ENCODE measurements at places on chromosomes 16 and 17.
A peak's percentile ranks its signal among the peaks of the same experiment; 100 is the strongest.

GRCh38 chr16:88977018-88977811, at the start of gene CBFA2T3:
Gene CBFA2T3 (minus strand): TSS chr16:88977207. CDS start chr16:88976807, 400 bp downstream.
- DNase-seq = no peak

DNA sequence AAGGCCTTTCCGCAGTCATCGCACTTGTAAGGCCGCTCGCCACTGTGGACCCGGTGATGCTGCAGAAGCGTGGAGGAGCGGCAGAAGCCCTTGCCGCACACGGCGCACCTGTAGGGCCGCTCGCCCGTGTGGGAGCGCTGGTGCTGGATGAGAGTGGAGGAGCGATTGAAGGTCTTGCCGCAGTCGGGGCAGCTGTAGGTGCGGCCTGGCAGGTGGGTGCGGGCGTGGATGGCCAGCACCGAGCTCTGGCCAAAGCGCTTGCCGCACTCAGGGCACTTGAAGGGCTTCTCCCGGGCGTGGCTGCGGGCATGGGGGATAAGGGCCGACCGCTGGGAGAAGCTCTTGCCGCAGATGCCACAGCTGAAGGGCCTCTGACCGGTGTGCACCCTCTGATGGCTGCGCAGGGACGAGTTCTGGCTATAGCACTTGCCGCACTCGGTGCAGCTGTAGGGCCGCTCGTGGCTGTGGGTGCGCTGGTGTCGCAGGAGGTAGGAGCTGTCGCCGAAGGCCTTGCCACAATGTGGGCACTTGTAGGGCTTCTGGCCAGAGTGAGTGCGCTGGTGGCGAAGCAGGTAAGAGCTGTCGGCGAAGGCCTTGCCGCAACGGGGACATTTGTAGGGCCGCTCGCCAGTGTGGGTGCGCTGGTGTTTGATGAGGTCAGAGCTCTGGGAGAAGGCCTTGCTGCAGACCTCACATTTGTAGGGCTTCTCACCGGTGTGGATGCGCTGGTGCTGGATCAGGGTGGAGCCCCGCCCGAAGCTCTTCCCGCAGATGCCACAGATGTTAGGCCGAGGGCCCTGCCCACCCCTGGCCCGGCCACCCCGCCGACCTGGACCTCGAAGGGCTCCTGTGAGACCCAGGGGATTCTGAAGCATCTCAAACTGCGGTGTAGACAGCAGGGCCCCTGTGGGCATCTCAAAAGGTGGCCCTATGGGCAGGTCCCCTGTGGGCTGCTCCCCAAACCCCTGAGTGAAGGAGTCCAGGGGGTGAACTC, 1.5 kb downstream of the ZNF768 start:
- DNase-seq = no peak

DNA sequence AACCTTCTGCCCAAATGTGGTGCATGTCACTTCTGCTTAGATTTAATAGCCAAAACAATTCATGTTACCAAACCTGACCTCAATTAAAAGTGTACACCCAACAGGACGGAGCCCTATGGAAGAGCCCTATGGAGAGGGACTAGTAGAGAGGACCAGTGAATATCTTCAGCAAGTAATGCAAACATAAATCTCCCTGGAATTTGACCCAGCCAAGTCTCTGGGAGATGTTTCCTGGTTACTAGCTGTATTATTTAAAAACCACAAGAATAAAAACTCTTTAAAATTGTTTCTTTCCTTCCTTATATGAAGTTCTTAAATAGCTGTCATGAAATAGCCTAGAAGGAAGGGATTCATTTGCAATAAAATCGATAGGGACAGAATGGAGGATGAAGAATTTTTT, 255.8 kb downstream of the CDH11 start:
- DNase-seq = no peak

DNA sequence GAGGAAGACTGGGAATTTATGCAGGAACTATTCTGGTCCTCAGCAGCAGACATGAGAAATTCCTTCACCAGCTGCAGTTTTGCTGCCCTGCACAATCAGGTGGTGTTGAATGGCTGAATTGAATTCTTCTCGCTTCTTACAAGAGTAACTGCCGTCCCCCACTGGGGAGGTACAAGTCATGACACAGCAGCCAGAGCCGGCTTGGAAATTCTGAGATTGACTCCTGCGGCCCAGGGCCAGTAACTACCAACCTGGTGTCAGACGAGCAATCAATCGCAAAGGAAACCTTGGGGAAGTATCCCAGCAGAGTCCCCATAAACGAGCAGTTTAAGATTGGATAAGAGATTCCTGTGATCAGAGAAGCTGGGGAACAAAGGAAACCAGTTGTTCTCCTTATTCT, 30.7 kb downstream of the KNOP1 start:
- DNase-seq = no peak

- DNase-seq = no peak
These were observed 3.9 kb downstream of the PLEKHG4 start for GRCh38 chr16:67283039-67283825.

DNA sequence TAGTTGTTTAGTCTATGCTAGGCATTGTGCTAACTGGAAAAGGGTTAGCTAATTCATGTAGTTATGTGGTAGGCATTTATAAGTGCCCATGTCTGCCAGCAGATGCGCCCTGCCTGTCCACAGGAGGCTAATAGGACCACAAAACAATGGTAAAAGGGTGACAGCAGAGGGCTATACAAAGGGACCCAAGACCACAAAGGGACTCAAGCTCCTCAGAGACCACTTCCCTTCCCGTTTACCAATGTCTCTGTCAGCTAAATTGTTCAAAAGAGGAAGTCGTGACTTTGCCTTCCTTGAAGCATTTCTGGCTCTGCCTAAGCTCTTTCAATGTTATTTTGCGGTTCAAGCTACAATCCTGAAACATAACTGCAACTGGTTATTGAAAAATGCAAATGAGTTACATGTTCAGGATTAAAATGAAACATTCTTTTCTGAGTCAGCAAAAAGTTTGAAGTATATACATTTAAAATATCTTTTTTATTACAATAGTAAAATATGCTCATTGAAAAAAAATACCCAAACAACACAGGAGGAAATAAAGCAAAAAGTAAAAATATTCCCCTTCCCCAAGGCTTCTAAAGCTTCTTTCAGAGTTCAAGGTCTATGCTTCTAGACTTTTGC, 149.2 kb downstream of the MAF start:
- no peak for DNase-seq

- DNase-seq = no peak
These were observed 27.8 kb upstream of the C16orf78 start for GRCh38 chr16:49345829-49346228.

DNA sequence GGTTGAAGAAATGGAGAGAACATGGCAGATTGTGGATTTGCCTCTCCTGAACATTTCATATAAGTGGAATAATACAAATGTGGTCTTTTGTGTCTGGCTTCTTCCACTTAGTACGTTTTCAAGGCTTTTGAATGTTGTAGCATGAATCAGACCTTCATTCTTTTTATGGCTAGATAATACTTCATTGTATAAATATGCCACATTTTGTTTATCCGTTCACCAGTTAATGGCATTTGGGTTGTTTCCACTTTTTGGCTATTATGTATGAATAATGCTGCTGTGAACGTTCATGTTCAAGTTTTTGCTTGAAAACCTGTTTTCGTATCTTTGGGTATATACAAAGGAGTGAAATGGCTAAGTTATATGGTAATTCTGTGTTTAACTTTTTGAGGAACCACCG, 130.4 kb downstream of the TANC2 start:
- DNase-seq = no peak

- DNase-seq = no peak
These were observed 33.7 kb downstream of the PEMT start for GRCh38 chr17:17557796-17558195.

DNA sequence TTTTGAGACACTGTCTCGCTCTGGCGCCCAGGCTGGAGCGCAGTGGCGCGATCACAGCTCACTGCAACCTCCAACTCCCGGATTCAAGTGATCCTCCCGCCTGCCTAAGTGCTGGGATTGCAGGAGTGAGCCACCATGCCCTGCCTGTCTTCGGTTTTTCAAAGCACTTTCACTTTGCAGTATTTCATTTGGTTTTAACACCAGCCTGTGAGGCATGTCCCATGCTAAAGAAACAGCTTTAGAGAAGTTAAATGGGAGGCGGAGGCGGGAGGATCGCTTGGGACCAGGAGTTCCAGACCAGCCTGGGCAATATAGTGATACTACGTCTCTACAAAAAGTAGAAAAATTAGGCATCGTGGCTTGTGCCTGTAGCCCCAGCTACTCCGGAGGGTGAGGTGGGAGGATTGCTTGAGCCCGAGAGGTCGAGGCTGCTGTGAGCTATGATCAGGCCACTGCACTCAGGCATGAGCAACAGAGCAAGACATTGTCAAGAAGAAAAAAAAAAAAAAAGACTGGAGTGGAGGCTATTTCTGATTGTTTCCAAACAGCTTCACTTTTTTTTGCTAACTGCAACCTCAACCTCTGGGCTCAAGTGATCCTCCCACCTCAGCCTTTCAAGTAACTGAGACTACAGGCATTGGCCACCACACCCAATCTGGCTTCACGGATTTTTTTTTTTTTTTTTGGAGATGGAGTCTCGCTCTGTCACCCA, 1.3 kb downstream of the METTL23 start:
- DNase-seq = no peak

- DNase-seq = no peak
These were observed 2.4 kb downstream of the ABAT start for GRCh38 chr16:8676737-8677375.

DNA sequence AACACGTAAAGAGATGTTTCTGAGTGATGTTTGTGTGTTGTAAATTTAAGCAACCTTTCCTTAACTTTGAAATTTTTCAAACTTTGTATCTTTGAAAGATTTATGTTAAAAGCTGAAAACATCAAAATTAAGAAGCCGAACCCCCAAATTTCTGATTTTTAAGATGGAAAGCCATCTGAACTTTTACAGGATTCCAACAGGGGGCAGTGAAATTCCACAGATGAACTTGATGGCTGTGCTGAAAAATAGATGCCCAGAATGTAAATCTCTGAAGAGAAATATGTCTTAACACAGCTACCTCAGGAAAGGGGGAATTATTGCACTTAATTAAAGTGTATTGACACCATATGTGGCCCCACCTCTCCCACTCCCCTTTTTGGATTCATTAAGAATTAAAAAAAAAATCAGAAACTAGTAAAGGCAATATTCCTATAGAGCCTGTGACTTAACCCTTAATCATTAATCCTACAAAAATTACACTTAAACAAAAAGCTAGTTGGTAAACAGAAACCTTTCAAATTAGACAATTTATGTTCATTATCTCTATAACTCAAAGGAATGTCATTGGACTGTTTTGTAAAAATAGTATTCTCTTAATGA, 597.9 kb downstream of the KCNJ2 start:
- no peak for DNase-seq

DNA sequence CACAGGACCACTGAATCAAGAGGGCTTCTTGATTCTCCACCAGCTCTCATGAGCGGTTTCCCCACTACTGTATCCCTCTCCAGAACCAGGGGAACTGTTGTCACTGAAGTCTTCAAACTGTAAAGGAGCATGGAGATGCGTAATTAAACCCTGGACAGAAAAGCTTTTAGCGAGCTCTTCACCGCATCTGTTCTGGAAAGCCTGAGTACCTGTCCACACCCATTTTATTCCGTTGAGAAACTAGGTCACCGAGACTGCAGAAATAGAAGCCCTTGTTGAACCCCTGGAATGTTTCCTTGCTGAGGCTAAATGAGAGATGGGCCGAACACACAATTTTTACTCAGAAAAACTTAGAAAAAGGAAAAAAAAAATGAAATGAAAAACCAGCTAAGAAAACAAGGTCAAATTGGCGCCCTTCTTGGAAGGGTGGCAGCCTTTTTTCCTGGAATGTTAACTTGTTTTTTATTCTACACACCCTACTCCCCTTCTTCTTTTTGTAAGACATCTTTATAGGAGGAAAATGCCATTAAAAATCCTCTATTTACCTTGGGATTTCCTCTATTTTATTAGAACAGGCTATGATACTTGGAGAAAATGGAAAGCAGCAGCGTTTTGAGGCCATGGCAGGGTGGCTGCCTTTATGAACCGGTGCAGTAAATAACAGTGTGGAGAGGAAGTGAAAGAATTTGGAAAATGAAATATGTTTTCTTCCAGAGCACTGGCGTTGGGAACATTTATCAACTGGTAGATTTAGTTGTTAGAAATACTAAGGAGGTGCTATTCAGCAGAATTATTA, 52.6 kb upstream of the CRISPLD2 start:
- no peak for DNase-seq

- DNase-seq = no peak
These were observed 229.6 kb downstream of the MRTFB start for GRCh38 chr16:14300705-14301168.

GRCh38 chr16:15849209-15849981, 7.4 kb downstream of the MYH11 start:
- DNase-seq = no peak

DNA sequence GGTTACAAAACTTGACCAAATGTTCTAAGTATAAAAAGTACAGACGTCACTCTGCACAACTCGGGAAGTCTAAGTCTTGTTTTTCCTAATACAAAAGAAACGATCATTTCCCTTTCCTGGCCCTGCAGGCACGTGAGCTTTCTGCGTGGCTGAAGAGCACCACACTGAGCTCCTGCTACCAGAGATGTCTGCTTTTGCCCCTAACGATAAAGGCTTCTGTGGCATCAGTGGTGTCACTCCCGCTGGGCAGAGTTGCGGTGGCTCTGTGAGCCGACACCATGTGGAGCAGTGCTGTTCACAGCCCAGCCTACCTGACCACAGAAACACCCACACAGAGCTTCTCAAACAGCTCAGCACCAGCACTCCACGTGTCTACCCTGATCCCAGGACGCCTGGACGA, 20.5 kb downstream of the EMC8 start:
- no peak for DNase-seq

- DNase-seq = no peak
These were observed 8.6 kb upstream of the MMP15 start for GRCh38 chr16:58016840-58017446.

- DNase-seq = no peak
These were observed 10.4 kb downstream of the KPNB1 start for GRCh38 chr17:47660064-47660492.

GRCh38 chr17:40100669-40101366, 429 bp upstream of the NR1D1 start:
- DNase-seq = peak; percentile 75

DNA sequence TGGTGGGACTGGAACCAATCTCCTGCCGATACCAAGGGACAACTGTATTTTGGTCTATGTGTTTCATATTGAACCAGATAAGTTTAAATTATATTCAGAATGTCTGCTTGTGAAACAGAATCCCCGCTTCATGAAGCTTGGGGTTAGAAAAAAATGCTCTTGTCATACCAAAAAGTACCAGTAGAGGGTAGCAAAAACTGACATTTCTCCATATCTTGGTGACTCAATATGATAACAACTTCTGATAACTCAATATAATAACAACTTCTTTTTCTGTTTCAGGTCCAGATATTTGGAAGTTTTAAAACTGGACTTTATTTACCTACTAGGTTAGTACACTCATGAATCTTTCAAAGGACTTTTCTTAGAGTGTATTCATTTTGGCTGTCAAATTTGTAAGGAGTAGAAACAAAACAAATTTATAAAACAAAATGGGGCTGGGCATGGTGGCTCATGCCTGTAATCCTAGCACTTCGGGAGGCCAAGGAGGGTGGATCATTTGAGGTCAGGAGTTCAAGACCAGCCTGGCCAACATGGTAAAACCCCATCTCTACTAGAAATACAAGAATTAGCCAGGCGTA, 52.3 kb upstream of the ADCY7 start:
- no peak for DNase-seq

- no peak for DNase-seq
These were observed 970.5 kb upstream of the EEF2KMT start for GRCh38 chr16:6068063-6068462.
